ENCODE measurements at places on chromosomes 3 and 15. TPM values are rescaled to one million over a fixed set of nuclear protein-coding genes. Genes with fewer than 3 reads are reported as not detected.

The CA12 gene
- total RNA-seq: 33.0 TPM

DNA sequence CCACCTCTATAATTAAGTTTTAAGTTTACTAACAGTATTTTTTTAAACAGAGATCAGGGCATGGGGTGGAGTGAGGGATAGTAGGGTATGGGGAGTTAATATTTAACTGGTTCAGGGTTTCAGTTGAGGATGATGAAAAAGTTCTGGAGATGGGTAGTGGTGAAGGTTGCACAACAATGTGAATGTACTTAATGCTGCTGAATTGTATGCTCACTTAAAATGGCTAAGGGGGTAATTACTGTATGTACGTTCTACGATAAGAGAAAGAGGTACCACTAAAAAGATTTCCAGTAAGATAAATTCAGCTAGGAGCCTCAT is 101.4 kb downstream of the TNIK start:
- H3K36me3 ChIP-seq: no peaks in the 10 kb centered on the region
- H3K4me1 ChIP-seq: no peaks in the 10 kb centered on the region
- DNase-seq: no peak

DNA sequence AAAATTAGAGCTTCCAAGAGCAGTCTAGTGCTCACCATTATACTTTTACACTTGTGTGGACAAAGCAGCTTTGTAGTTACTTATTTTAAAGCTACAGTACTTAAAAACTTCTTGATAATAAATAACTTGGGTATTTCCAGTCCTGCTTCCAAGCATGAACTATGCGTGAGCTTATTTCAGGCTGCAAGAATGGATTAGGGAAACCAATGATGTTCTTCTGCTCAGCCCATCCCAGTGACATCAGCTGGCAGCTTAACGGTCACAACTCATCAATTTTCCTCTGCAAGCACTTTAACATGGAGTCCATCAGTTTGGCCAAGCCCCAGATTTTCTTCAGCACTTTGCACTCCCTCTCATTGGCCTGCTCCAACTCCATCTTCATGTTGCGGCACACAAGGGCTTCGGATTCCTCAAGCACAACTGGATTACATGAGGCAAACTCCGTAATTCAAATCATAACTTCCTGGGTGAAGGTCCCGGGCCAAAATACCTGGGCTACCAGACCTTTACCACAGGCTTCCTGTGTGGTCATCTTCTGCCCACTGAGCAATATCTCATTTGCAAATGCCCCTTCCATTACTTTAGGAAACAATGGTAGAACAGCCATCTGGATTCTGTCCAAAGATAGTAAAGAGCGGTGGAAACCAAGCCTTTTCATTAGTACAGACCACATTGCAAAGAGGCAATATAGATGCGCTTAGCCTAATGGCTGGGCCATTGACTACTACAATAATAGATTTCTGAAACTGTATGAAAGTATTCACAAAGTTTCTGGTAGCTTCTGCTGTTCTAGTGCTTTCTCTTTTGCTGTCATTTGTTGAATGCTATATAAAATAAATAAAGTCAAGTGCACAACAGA is 87.5 kb upstream of the DAZL start:
- no peak overlapping the region for H3K4me3 ChIP-seq
- H3K36me3 ChIP-seq: no peaks in the 10 kb centered on the region
- no peak overlapping the region for H3K27ac ChIP-seq
- no peak for DNase-seq

The TLR9 gene
- total RNA-seq: not detected

The PATL2 gene
- total RNA-seq: 35.5 TPM

The MAP6D1 gene
- total RNA-seq: not detected

The ARGFX gene
- not detected for total RNA-seq

DNA sequence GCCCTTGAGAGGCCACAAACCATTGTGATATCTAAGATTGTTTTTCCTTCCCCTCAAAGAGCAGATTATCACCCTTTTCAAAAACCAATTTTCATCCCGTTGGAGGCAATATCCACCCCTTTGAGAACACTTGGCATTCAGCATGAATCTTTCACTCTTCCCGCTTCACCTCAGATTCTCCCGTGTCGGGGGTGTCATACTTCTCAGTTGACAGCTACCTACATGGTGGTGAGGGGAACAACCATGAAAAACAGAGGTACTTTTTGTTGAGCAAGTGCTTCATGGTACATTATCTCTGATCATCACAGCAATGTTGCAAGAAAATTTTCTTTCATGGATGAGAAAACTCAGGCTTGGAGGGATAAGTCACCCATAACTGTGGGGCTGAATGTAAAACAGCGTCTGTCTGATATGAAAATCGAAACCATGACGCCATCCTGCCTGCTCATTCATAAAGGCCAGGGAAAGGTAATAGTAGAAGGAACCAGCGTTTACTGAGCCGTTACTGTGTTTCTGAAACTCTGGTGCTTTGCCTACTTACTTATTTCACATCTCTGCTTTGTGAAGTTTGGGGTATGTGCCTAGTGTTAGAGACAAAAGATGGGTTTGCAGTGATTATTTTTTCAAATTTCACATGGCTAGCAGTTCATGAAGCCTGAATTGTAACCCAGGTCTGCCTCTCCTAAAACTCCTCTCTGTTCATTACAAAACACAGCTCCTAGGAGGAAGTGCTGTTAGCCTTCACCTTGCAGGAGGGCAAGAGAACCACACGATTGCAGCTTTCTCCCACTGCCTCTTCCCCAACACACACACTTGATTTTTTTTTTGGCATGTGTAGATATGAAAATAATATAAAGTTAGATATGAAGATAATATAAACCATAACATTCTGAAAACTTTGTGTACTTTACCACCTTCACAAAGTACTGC is 35.4 kb downstream of the SV2B start:
- no peak overlapping the region for H3K27ac ChIP-seq
- no peaks in the 10 kb centered on the region for H3K27me3 ChIP-seq
- H3K36me3 ChIP-seq: no peaks in the 10 kb centered on the region

GRCh38 chr15:95417761-95418160 is 912.7 kb upstream of the NR2F2 start:
- H3K4me3 ChIP-seq: no peak overlapping the region
- no peaks in the 10 kb centered on the region for H3K27me3 ChIP-seq
- DNase-seq: no peak
- H3K36me3 ChIP-seq: no peaks in the 10 kb centered on the region
- H3K27ac ChIP-seq: no peak overlapping the region

The INSYN1 gene
- not detected for total RNA-seq

All from Peyer's patch (tissue), 4 donors.